ENCODE measurements at places on chromosomes 7 and 10. TPM values are rescaled to one million over a fixed set of nuclear protein-coding genes. Genes with fewer than 3 reads are reported as not detected.

GRCh38 chr7:139730746-139731612, 46.8 kb downstream of the HIPK2 start:
- DNase-seq = no peak

DNA sequence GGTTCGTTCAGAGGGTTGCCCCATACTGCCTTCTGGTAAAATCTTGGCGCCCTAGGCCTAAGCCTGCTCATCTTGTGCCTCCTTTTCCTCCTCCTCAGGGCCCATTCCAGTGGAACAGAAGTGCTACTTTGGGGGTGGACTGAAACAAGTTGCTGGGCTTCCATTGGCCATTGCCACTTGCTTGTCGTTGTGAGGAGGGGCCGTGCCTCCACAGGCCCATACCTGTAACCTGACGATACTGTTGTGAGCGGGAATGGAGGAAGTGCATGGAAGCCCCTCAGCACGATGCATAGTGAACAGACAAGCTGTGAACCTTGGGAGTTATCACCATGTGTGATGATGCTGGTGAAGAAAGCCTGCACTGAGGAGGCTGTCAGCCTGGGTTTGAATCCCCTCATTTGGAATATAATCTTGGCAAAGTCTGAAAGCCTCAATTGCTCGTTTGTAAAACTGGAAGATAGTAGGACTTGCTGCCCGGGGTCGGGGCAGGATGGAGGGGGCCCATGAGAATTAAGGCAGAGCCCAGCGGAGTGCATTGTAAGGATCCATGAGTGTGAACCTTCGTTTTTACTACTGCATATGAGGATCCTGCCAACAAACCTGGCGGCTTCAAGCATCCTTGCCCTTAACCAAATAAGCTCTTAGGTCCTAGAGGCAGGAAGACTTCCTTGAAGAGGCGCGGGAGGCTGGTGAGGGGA, 671 bp upstream of the PAPSS2 start:
- DNase-seq = no peak

- no peak for DNase-seq
These were observed 95.8 kb downstream of the DKK1 start for GRCh38 chr10:52409928-52410327.

DNA sequence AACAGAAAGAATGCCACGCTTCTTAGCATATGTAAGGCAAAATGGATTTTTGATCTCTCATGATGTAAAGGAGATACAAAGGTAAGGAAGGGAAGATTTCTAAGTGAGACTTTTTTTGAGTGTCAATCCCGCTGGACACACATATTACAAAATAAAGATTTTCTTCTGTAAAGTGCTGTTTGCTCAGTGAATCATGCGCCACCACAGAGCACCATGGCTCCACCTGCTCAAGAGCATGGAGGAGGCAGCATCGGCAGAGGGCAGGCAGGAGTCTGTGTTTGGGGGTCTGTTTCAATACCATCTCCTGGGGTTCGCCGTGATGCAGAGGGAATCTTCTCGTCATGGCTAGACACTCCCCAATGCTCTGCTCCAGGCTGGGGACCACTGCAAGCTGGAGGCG, 83.5 kb downstream of the ALOX5 start:
- DNase-seq = no peak

DNA sequence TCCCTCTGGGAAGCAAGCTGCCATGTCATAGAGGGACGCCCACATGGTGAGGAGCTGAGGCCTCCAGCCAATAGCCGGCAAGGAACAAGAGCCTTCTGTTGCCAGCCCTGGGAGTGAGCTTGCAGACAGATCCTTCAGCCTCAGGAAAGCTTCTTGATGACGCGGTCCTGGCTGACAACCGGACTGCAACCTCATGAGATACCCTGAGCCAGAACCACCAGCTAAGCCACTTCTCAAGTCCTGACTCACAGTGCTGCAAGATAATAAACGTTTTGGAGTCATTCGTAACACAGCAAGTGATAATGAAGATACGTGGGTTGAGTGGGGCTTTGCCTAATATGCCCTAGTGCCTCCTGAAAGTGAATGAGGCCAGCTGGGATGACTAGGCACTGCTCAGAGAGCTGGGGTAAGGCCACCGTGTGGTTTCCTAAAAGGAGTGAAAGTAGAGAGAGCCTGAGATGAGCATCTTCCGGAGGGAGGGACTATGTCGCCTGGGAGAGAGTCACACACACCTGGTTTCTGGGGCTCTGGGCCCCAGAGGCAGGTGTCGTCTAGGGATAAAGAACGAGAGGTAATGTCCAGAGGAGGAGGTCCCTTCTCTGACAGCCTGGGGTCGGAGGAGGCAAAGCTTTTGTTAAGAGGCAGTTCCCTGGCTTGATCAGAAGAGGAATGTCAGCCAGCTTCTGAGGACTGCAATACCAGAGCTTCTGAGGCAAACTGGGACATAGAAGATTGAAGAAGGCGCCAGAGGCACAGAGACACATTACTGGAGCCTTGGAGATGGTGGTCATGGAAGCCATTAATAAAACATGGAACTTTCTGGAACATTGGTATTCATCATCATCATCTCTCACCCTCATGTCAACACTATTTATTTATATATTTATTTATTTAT, 53.6 kb downstream of the PYROXD2 start:
- peak; percentile 56 for DNase-seq

DNA sequence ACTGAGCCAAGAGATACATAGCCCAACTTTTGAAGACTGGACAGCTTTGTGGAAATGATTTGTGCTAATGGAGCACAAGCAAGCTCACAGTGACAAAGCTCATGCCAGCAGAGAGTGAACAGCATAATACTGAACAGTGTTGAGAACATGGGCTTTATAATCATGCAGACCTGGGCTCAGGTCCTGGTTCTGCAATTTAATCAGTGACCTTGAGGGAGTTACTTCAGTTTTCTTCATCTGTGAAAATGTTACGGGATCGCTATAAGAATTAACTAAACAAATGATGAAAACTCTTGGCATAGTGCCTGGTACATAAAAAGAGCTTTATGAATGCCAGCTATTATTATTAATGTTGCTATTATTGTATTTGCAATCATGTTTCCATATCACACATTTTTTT, 690.5 kb upstream of the LRRN3 start:
- no peak for DNase-seq

DNA sequence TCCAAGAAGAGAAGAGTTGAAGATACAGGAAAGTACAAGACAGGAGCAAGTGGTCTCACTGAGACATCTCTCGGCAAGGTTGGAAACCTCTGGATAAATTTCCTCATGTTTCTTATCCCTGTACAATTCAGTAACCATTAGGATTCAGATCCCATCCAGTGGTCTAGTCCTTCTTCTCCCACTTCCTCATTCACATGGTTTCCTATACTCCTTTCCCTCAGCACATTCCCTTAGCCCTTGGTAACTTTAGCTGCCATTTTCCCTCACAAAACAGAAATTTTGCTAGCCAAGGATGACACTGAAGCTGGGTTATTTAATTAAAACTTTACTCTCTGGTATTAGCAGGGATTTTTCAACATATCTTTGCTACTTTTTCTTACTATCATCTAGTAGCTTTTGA, 82.6 kb downstream of the CPED1 start:
- no peak for DNase-seq

GRCh38 chr7:155488483-155489127, 30.7 kb downstream of the EN2 start:
- no peak for DNase-seq

- no peak for DNase-seq
These were observed 136.9 kb downstream of the SLIT1 start for GRCh38 chr10:97048649-97049427.

DNA sequence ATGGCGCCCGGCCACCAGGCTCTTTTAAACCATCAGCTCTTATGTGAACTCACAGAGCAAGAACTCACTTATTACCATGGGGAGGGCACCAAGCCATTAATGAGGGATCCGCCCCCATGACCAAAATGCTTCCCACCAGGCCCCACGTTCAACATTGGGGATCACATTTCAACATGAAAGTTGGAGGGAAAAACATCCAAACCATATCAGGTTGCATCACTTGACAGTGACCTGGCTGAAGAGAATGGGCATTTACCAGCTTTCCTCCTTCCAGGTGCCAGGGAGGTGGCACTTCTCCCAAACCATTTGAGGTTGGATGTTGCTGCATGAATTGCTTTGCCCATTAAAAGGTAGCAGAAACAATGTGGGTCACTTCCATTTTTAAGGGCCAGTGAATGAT, 115.6 kb upstream of the TNS3 start:
- DNase-seq = no peak

- no peak for DNase-seq
These were observed 289.4 kb upstream of the LRRN3 start for GRCh38 chr7:110801502-110801901.

DNA sequence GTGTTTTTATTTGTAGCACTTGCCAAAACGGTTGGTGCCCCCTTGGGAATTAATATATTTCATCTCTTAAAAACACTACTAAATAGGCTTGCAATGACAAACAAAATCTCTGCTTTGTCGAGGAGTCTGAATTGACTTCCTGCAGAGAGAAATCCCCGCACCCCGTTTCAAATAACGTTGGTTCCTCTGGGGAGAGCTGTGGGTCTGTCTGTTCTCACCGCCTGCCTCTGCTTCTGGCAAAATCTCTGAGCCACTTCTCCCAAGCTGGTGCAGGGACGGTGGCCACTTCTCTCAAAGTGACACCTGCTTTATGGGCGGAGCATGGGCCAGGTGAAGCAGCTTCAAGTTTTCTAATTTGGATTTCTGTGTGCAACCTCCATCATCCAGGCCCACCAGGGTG, 186.3 kb upstream of the ADARB2 start:
- DNase-seq = no peak

DNA sequence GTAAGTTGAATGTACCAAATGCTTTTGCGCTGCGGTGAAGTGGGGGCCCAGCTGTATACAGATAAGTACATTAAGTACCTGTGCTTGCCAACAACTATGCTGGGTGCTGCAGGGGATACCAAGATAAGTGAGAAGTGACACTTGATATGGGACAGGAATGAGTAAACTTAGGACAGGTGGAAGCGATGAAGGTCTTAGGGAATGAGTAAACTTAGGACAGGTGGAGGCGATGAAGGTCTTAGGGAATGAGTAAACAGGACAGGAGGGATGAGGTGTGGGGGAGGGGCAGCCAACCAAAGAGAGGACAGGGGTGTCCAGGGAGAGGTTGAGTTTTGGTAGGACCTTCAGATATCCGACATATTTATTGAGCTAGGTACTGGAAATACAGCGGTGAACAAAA, 1.4 kb downstream of the MDH2 start:
- DNase-seq = no peak

- no peak for DNase-seq
These were observed 170.0 kb downstream of the ARL5B start for GRCh38 chr10:18829259-18829658.

GRCh38 chr7:40120020-40120419, 14.4 kb downstream of the MPLKIP start:
- DNase-seq = no peak

GRCh38 chr7:24660546-24660945, 87.3 kb downstream of the PALS2 start:
- no peak for DNase-seq

GRCh38 chr7:45972629-45973312, 51.7 kb upstream of the IGFBP3 start:
- no peak for DNase-seq

DNA sequence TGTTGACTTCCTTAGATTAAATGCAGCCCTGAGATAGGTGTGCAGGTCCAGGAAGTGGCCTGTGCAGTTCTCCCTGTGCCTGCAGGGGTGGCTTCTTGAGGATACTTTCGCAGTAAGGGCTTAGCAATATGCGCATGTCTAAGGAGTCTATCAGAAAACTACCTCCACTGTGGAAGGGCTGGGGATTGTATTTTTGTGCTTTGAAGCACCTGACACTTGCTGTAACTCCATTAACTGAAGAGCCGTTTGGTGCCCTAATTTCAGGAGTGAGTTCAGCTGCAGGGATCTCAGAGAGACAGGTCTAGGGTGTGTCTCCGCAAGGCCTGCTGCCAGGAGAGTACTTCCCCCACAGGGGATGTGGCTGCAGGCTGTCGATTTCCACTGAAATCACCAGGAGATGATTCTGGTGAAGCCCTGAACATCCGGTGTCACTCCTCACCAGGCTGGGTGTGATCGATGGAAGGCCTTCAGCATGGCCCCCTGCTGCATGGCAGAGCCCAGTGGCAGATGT, 35.5 kb downstream of the IKZF1 start:
- DNase-seq = no peak

- peak; percentile 74 for DNase-seq
These were observed 3.4 kb upstream of the MUC12 start for GRCh38 chr7:100965723-100966541.

DNA sequence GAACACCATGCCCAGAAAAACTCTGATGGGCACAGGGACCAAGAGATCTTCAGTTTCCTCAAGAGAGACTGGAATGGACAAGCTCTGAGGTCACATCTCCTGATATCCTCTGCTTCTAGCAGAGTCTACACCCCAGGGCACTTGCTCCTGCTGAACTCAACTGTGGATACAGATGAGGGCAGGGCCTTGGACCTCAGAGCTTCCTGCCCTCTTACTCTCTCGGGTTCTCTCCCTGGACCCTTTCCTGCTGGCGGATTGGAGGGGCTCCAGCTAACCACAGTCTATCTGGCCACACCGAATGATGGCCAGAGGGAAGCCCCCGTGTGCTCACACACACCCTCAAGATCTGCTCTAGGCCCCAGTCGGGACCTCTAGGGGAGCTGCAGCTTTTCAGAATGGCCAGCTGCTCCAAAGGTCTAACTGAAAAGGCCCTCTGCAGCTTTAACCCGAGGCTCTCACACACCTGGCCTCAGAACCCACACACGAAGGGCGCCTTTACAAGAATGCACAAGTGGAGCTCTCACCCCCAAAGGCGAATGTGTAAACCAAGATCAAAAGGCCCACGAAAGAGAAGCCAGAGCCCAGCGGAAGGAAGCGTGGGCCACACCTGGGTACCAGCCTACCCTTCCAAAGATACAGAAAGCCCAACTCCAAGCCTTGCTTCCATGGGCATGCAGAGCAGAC, 65.5 kb downstream of the FAM53B start:
- DNase-seq = no peak

GRCh38 chr10:59561477-59562121, 148.1 kb downstream of the SLC16A9 start:
- DNase-seq = no peak

DNA sequence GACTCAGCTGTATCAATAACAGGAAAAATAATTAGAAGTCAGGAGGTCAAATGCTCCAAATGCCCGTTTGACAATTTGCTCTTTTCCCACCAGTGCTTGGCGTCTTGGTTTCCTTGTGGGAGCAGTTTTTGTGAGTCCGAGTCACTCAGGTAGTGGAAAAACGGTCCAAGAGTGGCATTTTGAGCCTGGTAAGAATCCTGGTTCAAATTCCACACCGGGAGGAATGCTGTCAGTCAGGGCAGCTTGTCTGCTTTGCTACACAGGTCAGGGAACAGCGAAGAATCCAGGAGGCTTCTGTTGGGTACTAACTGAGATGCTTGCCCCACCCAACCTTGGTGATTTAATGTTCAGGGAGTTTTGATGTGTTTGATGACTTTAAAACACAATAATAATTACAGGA, 209.5 kb downstream of the HERPUD2 start:
- DNase-seq = no peak

- no peak for DNase-seq
These were observed 66.1 kb downstream of the STEAP1B start for GRCh38 chr7:22433710-22434460.

Gene PAPSS2
- 11.7 TPM for total RNA-seq

Gene ZNF25
- 12.9 TPM for total RNA-seq

Gene TMEM130
- total RNA-seq = 1.6 TPM

Gene VAX1
- total RNA-seq = not detected

Gene SEMA3A
- 8.1 TPM for total RNA-seq

Gene TRA2A
- total RNA-seq = 147 TPM

Gene ZNF804B
- total RNA-seq = not detected

Gene PRKG1
- 25.4 TPM for total RNA-seq

Gene CCDC186
- total RNA-seq = 30.7 TPM

Gene LRMDA
- 23.1 TPM for total RNA-seq
